ENCODE measurements at places on chromosomes 5 and 9.

DNA sequence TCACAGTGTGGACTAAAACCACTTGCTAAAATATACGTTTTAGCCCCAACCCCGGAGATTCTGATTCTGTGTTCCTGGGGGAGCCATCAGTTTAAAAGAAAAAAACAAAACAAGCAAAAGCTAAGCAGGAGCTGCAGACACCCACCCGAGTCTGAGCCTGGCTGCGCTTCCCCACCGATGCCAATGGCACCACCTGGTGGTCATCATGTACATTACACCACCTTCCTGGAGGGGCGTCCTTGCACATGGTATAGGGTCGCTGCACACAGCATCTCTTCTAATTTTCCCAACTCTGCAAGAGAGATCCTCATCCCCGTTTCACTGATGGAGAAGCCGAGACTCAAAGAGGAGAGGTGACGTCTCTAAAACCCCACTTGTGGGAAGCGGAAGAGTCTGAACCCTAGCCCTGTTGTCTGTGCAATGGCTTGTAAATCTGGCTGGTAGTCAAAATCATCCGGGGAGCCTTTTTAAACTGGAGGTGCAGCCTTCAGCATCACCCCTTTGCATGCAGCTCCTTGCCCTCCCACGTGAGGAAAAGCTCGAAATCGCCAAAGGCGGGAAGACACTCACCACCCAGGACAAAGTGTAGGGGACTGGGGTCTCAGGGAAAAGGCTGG is 23.1 kb upstream of the CNOT6 start:
- DNase-seq: peak; percentile 51

- DNase-seq: no peak
Observed at GRCh38 chr5:140868721-140869554, at the start of gene PCDHA11. Gene PCDHA11, plus strand, starts transcription at chr5:140868957. Its CDS starts 147 bp downstream, at chr5:140869104.

- no peak for DNase-seq
Observed at GRCh38 chr5:133943475-133943817, 25.0 kb downstream of the C5orf15 start.

- DNase-seq: no peak
Observed at GRCh38 chr9:129394061-129394885, 216.2 kb upstream of the IER5L start.

GRCh38 chr9:107856633-107857032 is 367.1 kb upstream of the KLF4 start:
- no peak for DNase-seq

- DNase-seq: no peak
Observed at GRCh38 chr9:13588151-13589033, 308.9 kb upstream of the MPDZ start.

DNA sequence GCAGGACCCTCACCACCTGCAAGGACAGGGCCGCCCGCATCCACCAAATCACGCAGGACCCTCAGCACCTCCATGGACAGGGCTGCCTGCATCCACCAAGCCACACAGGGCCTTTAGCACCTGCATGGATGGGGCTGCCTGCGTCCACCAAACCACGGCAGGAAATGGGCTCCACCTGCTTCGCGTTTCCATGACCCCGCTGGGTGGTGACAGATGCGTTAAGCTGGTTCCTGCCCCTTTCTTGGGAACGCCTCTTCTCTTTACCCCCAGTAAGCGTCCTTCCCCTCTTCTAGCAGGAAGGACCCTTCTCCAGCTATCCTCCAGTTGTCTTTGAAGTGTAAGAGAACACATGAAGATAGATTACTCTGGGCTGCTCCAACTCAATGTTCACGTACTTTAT is 13.5 kb downstream of the FBP1 start:
- no peak for DNase-seq

GRCh38 chr5:125874717-125875116 is 548.5 kb upstream of the GRAMD2B start:
- no peak for DNase-seq

- no peak for DNase-seq
Observed at GRCh38 chr9:19492775-19493173, 84.0 kb downstream of the ACER2 start.
